ENCODE measurements at places on chromosomes 3 and 15. TPM values are rescaled to one million over a fixed set of nuclear protein-coding genes. Genes with fewer than 3 reads are reported as not detected.

MYRIP gene
- 10.0 TPM for total RNA-seq

TUSC7 gene
- total RNA-seq: not detected

FBXL22 gene
- total RNA-seq: 0.31 TPM

SLC22A14 gene
- 1.3 TPM for total RNA-seq

C3orf85 gene
- not detected for total RNA-seq

PRR20G gene
- not detected for total RNA-seq

MEGF11 gene
- 3.8 TPM for total RNA-seq

CRYGS gene
- total RNA-seq: 7.2 TPM

DNAH1 gene
- total RNA-seq: 6.3 TPM

SCAANT1 gene
- not detected for total RNA-seq

SUSD5 gene
- total RNA-seq: 2.5 TPM

SLC2A2 gene
- total RNA-seq: not detected

HCN4 gene
- 6.6 TPM for total RNA-seq

NEIL1 gene
- total RNA-seq: 63.9 TPM

HRG gene
- not detected for total RNA-seq

TP63 gene
- total RNA-seq: 0.63 TPM

KBTBD8 gene
- 13.8 TPM for total RNA-seq

CACNA2D3 gene
- total RNA-seq: 16.6 TPM

CHDH gene
- total RNA-seq: 1.3 TPM

PLA2G4D gene
- total RNA-seq: not detected

CCR9 gene
- total RNA-seq: not detected

CYP1A1 gene
- 0.31 TPM for total RNA-seq

ADAMTS7 gene
- total RNA-seq: 26.3 TPM

ZPLD1 gene
- total RNA-seq: not detected

KLHL40 gene
- total RNA-seq: not detected

ZNF660 gene
- 28.5 TPM for total RNA-seq

KIF15 gene
- 11.0 TPM for total RNA-seq

PCLAF gene
- 5.9 TPM for total RNA-seq

LOXL1 gene
- total RNA-seq: 3.4 TPM

OXTR gene
- 2.5 TPM for total RNA-seq

LXN gene
- total RNA-seq: 9.7 TPM

SERPINI1 gene
- total RNA-seq: 95.8 TPM

RYR3 gene
- total RNA-seq: 48.8 TPM

GABRR3 gene
- not detected for total RNA-seq

DOCK3 gene
- 60.7 TPM for total RNA-seq

ERICH6 gene
- not detected for total RNA-seq

SAMD7 gene
- not detected for total RNA-seq

CACNA1D gene
- total RNA-seq: 49.8 TPM

TUBGCP5 gene
- total RNA-seq: 38.5 TPM

Measured in parietal lobe (tissue), 2 donors.